ENCODE measurements at places on chromosomes 12 and 14.

DNA sequence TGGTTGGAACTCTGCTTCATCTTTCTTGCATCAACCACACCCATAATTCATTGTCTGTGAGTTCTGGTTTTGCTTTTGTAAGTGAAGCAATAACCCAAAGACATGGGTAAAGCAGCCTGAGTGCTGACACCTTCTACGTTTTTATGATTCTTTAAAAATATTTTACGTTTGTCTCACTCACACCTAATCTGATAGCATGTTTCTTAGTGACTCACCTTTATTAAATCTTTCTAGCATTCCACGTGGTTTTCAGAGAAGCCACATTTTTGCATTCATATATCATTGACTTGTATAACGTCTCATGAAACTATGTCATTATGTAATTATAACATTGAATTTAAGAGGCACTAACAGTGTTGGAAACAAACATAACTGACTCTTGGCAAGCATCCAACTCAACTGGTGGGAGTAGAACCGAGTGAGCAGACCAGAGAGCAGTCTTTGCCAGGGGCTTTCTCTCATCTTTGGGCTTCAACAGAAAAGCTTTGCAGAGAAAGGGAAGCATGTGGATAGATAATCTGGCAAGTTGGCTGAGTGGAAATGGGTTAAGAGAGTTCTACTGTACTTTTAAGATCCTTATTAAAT, 118.8 kb downstream of the TPH2 start:
- DNase-seq: no peak

GRCh38 chr14:106129274-106129673, 602.9 kb downstream of the TMEM121 start:
- no peak for DNase-seq

- no peak for DNase-seq
Measured at GRCh38 chr14:53651096-53651740, 305.4 kb downstream of the BMP4 start.

DNA sequence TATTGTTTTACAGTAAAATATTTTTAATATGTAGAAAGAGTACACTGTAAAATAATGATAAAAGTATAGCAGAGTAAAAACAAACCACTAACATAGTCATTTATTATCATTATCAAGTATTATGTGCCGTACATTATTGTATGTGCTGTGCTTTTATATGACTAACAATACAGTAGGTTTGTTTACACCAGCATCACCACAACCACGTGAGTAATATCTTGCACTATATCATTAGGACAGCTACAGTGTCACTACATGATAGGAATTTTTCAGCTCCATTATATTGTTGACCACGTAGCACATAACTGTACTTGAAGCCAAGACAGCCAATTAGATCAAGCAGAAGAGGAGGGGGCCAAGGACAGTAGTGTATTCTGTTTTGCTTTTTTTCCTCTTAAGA, 415.4 kb downstream of the RAD51B start:
- DNase-seq: no peak

- no peak for DNase-seq
Measured at GRCh38 chr12:86730233-86730632, 474.0 kb upstream of the MGAT4C start.

DNA sequence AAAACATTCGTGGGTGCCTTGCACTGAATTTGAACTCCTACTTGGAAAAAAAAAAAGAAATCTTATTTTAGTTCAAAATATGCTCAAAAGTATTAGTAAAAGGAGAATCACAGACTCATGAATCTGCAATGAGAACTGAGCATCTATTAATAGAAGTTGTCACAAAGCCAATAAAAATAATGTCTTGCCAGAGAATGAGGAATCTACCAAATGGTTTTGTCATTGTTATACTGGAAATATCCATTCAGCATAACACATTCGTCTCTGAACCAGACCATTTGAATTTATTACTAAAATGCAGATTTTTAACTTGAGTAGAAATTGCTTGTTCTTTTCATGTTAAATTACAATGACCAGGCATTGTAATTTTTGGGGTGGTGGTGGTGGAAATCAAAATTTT, 11.6 kb upstream of the PTPRB start:
- no peak for DNase-seq

DNA sequence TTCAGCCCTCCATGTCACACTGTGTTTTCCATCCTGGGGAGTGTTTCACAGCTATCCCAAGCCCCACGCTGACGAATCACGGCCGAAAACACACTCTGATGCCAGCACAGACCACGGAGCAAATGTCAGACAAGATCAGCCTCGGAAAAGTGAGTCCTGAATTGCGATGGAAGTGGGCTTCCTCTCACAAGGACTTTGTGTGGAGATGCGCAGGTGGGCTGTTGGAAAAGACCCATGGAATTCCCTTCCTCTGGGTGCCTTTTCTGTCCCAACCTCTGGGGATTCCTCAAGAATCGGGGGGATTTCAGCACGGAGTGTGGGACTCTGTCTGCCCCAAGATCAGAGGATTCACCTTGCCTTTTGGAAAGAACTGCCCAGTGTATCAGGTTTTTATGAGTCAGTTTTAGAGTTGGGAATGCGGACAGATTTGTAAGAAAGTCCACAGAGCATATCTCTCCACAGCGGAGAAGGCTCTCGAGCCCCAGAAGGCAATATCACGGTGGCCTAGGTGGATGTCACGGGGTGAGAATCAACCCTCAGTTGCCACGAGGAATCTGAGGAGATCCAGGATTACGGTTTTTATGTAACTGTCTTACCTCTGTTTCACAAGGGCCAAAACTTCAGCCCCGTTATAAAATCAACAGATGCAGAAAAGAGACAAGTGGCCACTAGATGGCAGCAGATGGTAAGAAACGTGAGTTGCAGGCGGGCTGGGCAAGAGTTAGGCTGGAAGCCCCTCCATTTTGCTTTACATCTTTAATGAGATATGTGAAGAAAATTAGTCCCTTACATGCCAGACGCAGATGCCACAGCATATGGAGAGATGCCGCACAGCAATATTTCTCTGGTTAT, 201.9 kb downstream of the DAD1 start:
- DNase-seq: peak; percentile 84

- no peak for DNase-seq
Measured at GRCh38 chr14:94690486-94690885, 78.3 kb downstream of the SERPINA3 start.

- no peak for DNase-seq
Measured at GRCh38 chr14:46325157-46325556, 326.4 kb downstream of the RPL10L start.

DNA sequence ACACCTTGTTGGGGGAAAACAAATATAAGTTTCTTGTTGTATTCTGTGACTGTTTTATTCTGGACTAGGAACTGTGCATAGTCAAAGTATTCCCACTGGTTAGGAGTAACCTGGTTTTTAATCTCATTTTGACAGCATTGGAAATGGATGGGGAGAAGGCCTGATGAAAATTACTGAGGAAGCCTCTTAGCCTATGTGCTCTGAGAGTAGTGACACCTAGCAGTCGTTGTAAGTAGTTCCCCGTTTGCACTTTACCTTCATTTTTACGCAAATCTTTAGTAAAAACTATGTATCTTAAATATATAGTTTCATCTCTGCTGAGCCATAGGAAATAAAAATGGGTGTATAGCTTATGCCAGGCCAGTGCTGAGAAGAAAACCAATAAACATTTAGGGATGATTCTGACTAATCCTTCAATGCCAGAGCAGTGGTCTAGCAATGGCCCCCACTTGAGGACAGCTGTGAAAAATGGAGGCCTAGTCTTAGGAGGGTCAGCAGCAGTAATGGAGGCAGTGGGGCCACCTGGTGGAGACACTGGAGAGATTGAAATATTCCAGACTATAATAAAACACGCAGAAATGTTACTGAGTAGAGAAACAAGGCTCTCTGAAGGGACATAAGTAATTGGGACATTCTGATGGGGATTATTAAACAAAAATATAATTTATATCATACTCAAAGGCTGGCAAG, 133.2 kb upstream of the NOVA1 start:
- DNase-seq: peak; percentile 25

GRCh38 chr12:45517381-45517780, 212.1 kb upstream of the ARID2 start:
- no peak for DNase-seq

GRCh38 chr12:4938900-4939299, 29.2 kb downstream of the KCNA1 start:
- no peak for DNase-seq

- DNase-seq: no peak
Measured at GRCh38 chr14:24694680-24695079, 60.7 kb upstream of the GZMB start.

- no peak for DNase-seq
Measured at GRCh38 chr12:33180918-33181317, 258.7 kb downstream of the SYT10 start.

- DNase-seq: no peak
Measured at GRCh38 chr14:93045211-93045674, 70.5 kb downstream of the ITPK1 start.

- no peak for DNase-seq
Measured at GRCh38 chr12:122947352-122947792, 18.9 kb downstream of the ABCB9 start.

- no peak for DNase-seq
Measured at GRCh38 chr12:79121486-79121885, 256.9 kb downstream of the SYT1 start.

DNA sequence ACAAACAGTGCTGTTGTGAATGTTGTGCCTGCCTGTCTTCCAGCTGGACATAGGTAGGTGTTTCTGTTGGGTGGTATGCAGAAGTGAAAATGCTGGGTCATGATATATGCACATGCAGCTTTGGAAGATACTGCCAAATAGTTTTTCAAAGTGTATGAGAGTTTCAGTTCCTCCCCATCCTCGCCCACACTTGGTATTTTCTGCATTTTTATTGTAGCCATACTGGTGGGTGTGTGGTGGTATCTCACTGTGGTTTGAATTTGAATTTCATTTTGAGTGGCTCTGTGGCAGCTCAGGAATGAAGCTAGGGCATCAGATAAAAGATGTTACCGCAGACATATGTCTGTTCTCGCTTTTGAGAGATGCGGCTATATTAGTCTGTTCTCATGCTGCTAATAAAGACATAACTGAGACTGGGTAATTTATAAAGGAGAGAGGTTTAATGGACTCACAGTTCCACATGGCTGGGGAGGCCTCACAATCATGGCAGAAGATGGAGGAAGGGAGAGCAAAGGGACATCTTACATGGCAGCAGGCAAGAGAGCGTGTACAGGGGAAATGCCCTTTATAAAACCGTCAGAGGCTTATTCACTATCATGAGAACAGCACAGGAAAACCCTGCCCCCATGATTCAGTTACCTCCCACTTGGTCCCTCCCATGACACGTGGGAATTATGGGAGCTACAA, 183.1 kb downstream of the CAND1 start:
- DNase-seq: peak; percentile 29

DNA sequence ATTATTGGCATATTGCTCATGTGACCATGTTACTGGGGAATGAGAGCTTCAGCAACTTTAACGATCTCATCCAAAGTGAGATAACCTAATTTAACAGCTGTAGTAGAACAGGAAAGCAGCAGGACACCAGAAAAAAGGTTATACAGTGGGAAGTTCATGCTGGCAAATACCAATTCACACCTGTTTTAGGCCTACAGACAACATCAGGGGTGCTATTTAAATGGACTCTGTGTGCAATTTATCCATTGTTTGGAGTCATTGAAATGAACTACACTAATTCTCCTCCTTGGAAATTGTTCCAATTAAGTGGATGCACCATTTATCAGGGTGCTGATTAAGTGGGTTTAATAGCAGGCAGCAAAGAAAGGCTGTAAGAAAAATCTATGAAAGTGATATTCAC, 424.4 kb upstream of the LMO3 start:
- no peak for DNase-seq

GRCh38 chr12:95300286-95300685, 82.7 kb downstream of the VEZT start:
- DNase-seq: no peak

GRCh38 chr12:105358789-105359188, 28.3 kb downstream of the C12orf75 start:
- DNase-seq: peak; percentile 90

GRCh38 chr12:96338852-96339471, 61.3 kb downstream of the CDK17 start:
- no peak for DNase-seq

GRCh38 chr12:88227871-88228270, 85.8 kb downstream of the TMTC3 start:
- DNase-seq: no peak

DNA sequence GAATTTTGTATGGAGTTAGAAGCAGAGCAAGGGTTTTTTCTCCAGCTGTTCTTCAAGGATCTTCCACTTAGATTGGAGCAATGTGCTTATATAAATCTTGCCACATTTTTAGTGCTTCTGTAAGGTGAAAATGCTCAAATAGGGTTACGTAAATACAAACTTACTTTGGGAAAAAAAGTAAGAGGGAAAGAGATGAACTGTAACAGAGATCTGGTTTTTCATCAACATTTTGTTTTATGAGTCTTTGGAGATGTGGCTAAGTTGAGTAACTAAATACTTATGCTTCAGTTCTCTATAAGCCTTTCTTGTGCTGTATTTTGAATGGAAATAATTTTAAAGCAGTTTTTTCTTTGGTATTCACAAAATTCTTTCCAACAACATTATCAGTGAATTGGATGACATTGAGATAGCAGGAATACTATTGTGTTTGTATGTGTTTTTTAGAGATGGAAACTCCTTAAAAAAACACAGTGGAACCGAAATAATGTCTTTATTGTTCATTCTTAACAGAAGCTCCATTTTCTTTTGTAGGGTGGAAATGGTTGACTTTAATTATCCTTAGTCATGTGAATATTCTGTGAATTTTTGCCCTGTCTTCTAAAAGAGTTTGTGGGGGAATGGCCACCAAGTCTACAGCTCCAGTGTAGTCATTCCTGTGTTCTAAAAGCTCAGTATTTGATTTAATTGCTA, 45.7 kb downstream of the NPAS3 start:
- DNase-seq: peak; percentile 89

DNA sequence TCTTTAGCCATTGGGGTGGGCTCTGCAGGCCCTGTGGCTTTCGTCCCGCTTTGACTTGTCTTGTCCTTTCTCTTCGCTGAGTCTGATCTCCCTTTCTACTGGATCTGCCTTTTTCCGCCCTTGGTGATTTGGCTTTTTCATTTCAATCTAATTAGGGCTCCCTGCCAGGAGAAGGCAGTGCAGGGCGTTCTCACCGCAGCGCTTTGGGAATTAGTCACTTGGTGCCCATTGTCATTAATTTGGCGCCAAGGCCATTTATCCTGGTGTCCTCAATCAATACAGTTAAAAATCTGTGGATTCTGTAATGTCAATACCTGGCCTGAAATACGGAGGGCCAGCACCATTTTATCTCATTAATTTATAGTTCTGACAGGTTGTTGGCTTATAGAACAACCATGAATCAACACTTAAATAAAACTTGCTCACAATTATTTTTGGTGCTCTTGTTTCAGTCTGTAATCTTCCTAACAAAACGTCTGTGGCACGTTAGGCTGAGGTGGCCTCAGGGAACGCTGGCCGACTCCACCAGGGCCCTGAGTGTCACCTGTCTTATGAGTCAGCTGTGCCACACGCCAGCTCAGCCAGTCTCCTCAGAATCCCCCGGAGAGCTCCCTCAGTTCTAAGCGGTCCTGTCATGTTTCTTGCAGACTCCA, 115.7 kb downstream of the BEGAIN start:
- no peak for DNase-seq

Data from pons (tissue), 1 donor.